ENCODE measurements at places on chromosomes 2 and 18.

- no peak for DNase-seq
These were observed 37.3 kb upstream of the ZNF512 start for GRCh38 chr2:27545348-27546141.

GRCh38 chr2:237200462-237200861 is 114.8 kb downstream of the COPS8 start:
- no peak for DNase-seq

DNA sequence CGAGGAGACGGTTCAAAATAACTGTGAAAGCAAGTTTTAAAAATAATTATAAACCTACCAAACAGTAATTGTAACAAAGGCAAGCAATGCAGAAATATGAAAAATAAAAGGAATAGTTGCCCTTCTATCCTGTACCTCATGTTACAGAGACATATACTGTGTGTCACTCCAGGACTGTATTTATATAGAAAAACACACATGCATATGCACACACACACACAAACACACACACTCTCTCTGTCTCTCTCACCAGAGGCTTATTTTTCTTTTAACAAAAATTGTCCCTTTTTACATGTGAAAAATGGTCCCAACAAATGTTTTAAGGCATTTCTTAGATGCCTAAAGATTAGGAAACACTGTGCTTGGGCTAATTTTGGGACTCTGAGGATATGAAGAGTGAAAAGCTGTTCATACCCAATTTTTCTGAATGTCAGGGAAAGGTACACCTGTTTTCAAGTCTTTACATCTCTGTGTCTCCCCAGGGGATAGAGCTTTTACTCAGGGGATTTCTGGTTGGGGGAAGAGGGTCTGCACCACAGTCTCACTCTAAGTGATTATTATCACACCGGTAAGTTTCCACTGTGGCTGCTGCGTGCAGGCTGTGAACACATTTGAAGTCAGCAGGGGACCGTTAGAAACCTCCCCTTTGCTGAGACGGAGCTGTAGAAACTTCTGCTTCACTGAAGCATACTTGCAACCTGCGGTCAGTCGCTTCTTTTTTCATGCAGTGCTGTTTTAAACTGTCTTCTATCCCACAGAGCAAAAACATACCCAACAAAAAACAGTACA is 51.4 kb upstream of the SPAG16 start:
- peak; percentile 54 for DNase-seq

DNA sequence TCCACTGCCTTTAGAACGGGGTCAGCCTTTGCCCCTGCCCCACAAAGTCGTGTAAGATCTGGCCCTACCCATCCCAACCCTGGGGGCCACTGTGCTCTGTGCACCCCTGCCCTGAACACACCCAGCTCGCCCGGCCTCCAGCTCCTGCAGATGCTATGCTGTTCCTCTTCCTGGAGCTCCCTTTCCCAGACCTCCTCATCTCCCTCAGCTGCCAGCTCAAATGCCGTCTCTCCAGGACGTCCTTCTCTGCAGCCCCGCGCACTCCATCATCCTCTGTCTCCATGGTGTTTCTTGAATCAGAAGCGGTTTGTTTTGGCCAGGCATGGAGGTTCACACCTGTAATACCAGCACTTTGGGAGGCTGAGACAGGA is 94.1 kb downstream of the SH3BP4 start:
- DNase-seq: no peak

GRCh38 chr2:214139630-214140284 is 271.1 kb upstream of the VWC2L start:
- DNase-seq: no peak

DNA sequence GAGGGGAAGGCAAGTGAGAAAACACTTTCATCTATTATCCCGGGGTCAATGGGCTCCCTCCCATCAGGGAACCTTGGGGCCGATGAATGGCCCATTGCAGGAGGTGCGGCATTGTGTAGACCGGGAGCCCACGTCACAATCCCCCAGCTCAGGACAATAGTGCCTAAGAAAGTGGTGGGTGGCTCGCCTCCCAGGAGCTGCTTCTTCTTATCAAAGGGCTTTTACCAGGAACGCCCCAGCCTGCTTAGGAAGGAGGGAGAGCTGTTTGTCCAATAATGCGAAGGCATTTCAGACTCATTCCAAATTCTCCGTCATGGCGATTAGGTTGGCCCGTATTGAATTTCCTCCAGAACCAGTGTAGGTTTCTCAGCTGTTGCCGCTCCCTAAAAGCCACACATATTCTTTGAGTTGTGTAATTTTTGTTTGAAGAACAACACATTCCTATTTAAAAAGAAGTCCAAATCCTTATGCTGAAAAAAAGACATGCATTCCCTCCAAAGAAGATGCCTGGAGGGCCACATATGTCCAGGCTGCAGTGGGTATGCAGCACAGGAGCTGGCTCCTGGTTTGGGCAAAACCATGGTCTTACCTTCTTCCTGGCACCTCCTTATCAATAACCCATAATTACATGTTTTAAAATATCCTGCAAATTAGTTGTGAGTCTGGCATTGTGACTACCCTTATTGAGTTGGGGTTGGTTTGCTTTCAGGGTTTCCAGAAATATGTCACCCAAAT is 264.7 kb downstream of the MYCN start:
- DNase-seq: no peak

DNA sequence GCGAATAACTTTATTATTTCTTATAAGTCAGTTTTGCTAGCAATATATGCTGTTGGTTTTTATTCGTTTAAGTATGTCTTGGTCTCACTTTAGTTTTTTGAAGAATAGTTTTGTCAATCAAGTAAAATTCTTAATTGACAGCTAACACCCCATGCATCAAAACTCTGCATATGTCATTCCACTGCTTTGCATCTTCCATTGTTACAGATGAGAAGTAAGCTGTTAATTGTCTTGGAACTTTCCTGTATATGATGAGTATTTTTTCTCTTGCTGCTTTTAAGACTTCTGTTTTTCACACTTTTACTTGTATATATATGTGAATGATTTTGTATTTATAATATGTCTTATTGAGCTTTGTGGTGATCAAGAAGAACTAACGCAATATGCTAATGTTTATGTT is 1048.4 kb downstream of the CNTNAP5 start:
- no peak for DNase-seq

DNA sequence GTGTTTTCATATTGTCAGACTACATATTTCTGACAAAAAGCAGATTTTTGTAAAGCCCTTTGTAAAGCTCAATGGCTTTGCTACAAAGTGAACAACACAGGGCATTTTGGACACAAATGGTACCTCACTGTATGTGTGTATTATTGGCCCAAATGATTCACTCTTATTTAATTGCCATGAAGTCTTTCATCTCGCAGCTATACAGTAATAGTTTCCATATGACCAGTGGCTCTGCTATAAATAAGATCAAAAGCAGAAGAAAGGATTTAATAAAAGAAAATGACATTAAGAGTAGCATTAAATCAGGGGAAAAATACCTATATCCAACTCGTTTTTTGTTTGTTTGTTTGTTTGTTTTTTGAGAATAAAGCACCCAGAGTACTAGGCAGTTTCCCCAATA is 284.0 kb upstream of the CCDC68 start:
- no peak for DNase-seq

- DNase-seq: peak; percentile 35
These were observed 288.2 kb downstream of the IKZF2 start for GRCh38 chr2:212863185-212863588.

GRCh38 chr2:1795261-1796231 is 51.2 kb upstream of the PXDN start:
- DNase-seq: no peak

GRCh38 chr2:32363597-32363996 is 6.8 kb downstream of the BIRC6 start:
- no peak for DNase-seq

DNA sequence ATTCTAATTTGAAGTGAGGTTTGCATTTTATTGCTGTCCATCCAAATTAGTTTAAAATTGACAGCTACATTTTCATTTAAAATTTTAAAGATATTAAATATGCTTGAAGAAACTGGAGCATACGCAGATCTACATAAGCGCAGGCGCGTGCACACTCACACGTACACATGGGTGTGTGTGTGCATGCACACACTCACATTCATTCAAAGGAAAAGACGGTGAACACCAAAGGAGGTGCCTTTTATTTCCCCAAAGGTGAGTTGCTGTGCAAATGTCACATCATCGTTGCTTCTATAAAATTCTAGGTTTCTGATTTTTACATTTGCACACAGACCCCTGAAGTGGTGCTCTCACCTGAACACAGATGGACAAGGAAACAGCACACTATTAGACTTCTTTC is 194.2 kb downstream of the GRB14 start:
- DNase-seq: no peak

DNA sequence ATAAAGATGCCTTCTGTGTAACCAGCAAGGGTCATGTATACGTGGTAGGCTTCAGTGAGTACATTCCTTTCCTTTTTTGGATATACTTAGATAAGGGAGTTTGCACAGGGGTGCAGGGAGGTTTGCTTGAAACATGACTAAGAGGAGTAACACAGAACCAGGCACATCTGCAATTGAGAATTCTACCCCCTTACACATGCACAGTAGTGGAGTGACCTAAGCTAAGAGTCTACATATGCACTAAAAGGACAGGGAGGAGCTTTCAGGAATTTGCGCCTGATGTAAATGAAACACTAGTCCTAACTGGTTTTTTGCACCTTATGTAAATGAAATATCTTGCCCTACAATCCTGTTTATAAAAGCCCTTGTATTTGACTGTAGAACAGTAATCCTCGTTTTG is 194.8 kb upstream of the NABP1 start:
- no peak for DNase-seq

- no peak for DNase-seq
These were observed 72.1 kb upstream of the LMAN1 start for GRCh38 chr18:59431131-59431530.

- DNase-seq: no peak
These were observed 192.3 kb upstream of the OSR1 start for GRCh38 chr2:19550750-19551149.

- DNase-seq: no peak
These were observed 515.3 kb downstream of the DSC3 start for GRCh38 chr18:30527226-30527625.

GRCh38 chr2:35503738-35504199 is 851.8 kb upstream of the CRIM1 start:
- DNase-seq: no peak

DNA sequence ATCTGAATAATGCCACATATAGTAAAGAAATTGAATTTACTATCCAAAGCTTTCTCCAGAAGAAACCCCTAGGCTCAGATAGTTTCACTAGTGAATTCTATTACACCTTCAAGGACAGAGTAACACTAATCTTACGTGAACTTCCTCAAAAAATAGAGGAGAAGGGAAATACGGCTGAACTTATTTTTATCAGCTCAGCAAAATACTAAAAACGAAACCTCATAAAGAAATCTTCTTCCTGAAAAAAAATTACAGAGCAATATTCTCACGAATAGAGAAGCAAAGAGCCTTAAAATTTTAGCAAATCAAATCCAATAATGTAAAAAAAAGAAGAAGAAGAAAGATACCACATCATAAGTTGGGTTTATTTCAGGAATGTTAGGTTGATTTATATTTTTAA is 14.7 kb downstream of the CAPN13 start:
- no peak for DNase-seq

DNA sequence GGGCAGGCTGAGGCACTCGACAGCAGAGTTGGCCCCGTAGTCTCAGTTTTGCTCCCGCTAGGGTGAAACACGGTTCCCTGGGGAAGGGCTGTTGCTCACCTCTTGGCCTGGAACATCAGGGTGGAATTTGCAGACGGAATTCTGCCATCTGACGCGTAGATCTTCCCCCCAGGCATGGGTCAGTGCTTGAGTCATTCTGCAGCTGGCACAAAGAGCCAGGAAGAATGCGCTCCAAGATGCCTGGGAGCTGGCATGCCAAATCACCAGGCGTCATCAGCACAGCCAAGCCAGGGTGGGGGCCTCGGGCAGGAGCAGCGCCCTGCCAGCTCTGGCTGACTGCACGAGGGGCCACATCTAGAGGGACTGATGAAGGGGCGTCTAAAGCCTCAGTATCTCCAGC is 42.7 kb downstream of the ODC1 start:
- DNase-seq: no peak

DNA sequence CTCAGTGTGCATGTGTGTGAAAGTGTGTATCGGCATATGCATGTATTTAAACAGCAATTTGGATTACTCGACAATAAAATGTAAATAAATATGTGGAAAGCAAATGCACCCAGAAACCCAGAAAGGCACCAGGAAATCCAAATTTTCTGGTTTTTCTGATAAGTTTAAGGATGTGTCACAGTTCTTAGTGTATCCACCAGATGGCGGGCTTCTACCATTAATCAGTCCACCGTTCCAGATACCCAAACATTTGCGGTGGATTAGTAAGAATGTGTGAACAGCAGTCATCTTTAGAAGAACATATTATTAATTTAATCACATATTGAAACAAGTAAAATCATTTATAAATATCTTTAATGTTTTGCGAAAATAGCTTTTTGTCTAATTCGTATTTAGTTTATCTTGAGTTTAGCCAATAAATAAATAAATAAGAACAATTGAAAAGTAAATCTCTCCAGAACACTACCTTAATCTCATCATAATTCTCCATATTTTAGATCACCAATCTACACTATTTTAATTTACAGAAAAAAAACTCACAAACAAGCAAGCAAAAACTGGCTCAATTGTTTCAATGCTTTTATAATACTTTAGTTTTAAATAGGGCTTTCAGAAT is 298.9 kb downstream of the DSEL start:
- peak; percentile 66 for DNase-seq

- DNase-seq: no peak
These were observed 44.0 kb downstream of the ATP6V1C2 start for GRCh38 chr2:10765461-10765860.

GRCh38 chr2:36337354-36337753 is 18.2 kb upstream of the CRIM1 start:
- DNase-seq: no peak

GRCh38 chr2:46082531-46083485 is 214.4 kb upstream of the EPAS1 start:
- DNase-seq: no peak

GRCh38 chr2:71452565-71452964 is 796 bp upstream of the DYSF start:
- no peak for DNase-seq

DNA sequence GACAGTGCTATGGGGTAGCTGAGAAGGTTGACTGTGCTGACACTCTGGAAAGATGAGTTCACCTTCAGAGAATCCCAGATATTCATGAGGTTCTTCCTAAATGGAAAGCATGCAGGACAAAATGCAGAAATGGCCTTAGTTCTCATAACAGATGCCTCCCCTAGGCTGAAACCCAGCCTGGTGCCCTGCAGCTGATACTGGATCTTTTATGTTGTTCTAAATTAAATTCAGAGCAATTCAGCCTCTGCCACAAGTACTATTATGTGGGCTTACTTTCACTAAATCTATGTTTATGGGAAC is 172.0 kb upstream of the SERPINE2 start:
- no peak for DNase-seq

Data from activated CD4-positive, alpha-beta T cell treated with anti-CD3 and anti-CD28 coated beads, Interleukin-2, amount 10 ng/mL, durations not matched to agents 7 days and 5 days (primary cell).